ENCODE measurements at places on chromosomes 5 and 9.

DNA sequence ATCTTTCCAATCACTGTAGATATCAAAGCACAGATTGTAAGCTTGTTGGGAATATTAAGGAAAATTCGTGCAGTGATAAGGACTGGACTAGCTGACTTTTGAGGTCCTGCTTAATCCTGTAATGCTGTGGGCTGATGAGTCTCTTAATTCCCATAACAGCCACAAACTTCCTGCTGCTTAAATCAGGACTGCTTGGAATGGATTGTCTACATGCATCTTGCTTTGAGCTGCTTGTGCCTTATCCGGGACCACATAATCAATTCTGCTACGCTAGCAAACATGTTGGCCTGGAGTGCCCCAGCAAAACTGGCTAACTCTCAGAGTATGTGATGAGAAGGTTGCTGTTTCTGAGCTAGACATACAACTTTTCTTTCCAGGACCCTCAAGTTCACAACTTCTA is 79.6 kb downstream of the SNCAIP start:
- DNase-seq: no peak

DNA sequence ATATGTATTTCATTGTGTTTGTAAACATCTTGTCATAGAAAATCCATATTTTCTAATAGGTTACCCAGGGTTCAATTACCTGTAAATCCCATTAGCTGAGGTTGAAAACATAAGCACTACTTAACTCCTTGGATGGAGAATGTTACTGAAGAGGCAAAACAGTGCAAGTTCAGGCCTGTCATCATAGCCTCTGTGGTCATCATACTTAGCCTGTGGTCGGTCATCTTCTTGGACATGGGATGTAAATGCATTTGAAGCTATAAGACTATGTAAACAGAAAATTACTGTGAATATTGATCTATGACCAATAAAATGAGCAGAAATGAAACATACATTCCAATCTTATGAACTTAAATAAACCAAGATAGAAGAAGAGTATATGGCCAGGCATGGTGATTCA is 164.7 kb downstream of the CHSY3 start:
- peak; percentile 33 for DNase-seq

DNA sequence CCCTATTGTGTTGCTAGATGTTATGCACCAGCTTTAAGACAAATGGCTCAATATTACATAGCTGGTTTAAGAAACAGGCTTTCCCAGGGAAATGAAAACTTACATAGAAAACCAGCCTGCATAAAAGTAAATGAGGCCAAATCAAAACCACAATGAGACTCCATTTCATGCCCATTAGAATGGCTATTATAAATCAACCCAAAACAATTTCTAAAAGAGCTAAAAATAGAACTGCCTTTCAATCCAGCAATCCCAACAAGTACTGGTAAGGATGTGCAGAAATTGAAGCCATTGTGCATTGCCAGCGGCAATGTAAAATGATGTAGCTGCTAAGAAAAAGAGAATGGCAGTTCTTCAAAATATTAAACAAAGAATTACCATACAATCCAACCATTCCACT is 1170.0 kb upstream of the CDH9 start:
- DNase-seq: no peak

GRCh38 chr9:133762488-133763271 is 24.5 kb upstream of the SARDH start:
- DNase-seq: no peak

GRCh38 chr5:121963392-121963791 is 1.6 kb downstream of the SRFBP1 start:
- no peak for DNase-seq

GRCh38 chr5:8756498-8757084 is 789.3 kb downstream of the SEMA5A start:
- peak; percentile 66 for DNase-seq

DNA sequence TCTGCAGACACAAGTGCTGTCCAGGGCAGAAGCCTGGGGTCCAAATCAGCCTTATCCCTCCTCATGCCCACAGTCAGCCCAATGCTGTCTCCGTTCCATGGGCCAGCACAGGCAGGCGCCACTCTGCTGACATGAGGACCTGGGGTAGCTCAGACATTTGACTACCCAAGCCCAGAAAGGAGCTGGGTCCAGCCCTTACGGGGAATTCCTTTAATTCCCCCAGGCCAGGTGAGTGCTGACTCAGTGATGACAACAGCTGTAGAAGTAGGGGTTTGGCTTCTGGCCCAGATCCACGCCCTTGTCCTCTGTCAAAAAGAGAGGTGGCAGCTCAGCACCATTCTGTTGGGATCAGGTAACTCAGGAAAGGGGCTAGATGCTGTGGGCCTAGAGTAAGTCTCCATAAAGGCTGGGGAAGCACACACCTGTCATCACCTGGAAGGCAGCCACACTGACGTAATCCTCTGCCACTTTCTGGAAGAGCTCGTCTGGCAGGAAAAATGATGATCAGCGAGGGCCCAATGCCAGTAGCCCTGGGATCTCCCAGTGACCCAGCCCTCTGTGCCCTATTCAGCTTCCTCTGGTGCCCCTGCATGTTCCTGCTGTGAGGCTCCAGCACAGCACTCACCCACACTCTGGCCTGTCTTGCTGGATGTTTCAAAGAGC is 1.9 kb downstream of the RAB24 start:
- no peak for DNase-seq

All from fibroblast of skin of scalp (primary cell).